ENCODE measurements at places on chromosomes 7 and 10. TPM values are rescaled to one million over a fixed set of nuclear protein-coding genes. Genes with fewer than 3 reads are reported as not detected.
A peak's percentile ranks its signal among the peaks of the same experiment; 100 is the strongest.

DNA sequence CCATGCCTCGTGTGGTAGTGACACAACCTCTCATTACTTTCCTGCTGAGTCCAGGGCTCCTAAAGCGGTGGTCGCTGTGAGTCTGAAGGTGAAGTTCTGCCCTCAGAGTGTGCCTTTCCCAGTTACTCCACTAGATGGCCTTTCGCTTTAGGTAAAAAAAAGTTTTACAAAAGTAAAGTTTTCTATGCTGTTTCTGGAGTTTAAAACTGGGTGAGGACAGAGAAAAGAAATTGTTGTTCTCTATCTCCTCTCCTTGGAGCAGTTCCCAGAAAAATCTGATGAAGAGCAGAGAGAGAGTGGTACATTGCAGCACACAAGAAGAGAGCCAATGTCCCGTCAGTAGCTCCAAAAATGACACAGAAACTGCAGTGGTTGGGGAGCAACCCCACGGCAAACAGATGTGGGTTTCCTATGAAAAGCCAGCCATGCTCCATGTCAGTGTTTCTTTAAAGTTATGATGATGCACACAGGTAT is 257.1 kb downstream of the GLI3 start:
- DNase-seq = no peak

DNA sequence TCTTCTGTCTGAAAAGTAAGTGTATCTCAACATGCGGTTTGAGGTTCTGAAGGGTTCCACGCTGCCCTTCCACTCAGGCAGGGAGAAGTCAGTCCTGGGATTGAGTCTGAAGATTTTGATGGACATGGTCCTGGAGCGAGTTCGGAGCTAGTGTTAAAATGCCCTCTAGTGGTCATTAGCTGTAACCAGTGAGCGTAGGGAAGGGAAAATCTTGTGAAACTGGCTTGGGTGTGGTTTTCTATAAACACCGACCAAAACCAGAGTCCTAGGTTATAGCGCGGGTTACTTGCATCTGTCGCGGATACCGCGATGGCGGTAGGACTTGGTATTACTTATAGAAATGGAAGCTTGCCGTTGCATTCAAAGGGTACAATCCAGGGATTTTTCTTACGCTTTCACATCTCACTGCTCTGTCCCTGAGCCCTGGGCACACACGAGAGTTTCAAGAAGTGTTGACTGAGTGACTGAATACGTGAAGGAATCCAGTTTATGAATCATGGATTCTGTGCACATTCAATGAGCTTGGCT is 348.2 kb upstream of the C7orf33 start:
- DNase-seq = peak; percentile 37

GRCh38 chr10:76274933-76275332 is 843.5 kb downstream of the LRMDA start:
- DNase-seq = no peak

DNA sequence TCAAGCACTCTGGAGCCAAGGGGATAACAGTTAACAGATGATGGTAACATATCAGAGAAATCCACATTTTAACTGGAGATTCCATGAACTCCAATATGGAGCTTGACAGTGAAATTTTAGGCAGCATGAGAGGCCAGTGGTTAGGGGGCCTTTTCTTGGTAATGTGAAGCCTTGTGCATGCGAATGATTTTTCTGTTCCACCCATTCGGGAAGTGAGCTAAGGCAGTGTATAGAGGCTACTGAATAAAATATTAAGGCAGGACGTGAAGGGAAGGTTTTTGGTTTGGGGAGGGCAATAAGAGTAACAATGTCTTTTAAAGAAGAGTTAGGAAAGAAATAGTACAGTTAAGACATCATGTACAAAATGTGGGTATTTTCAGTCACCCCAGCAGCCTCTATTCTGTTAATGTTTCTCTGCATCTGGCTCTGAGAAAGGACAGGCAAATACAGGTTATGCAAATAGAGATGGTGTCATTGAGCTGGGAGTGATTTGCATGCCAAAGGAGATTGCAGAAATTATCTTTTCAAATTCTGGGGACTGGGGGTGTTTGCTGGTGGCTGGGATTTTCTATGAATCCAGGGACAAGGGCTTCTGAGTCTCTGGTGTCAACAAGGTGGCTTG is 6.8 kb upstream of the TAS2R60 start:
- no peak for DNase-seq

- no peak for DNase-seq
These were observed 589.1 kb upstream of the GALNT17 start for GRCh38 chr7:70542750-70543376.

GRCh38 chr7:119010635-119011034 is 786.1 kb downstream of the ANKRD7 start:
- DNase-seq = no peak

DNA sequence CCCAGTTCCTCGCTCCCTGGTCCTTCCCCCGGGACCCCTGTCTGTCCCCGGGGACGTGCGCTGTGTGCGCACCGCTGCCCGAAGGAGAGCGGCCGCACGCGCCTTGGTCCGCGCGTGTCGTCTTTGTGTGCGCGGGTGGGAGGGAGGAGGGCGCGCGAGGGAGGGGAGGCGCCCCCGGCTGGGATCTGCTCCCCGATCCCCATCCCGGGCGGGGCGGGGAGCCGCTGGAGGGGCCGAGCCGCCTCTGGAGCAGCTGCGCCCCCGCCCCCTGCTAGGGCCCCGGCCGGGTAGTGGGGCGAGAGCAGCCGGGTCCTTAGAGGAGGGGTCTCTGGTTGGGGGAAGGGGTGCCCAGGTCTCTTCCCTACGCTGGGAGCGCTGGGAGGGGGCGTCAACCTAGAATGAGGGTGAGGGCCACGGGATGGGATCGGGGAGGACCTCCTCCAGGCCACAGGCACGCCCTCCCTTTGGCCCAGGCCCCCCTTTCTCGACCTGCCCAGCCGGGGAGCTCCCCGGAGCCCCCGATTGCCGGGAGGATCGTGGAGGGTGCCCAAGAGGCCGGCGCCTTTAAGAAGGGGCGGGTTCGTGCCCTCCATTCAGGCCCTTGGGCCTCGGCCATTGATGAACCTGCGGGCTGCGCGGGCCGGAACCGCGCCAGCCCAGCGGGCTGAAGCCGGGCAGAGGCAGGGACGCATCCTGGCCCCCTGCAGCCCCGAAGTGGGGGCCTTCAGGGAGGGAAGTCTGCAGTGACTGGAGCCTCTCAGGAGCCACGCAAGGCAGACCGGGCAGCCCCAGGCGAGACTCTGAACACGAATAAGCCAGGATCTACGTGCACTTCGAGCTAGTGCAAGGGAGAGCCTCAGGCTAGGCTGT is 678 bp downstream of the SH2B2 start:
- peak; percentile 88 for DNase-seq

GRCh38 chr7:2647594-2648172 is 15.9 kb downstream of the TTYH3 start:
- peak; percentile 72 for DNase-seq

- DNase-seq = peak; percentile 80
These were observed 1.5 kb downstream of the PTPN12 start for GRCh38 chr7:77538281-77539212.

DNA sequence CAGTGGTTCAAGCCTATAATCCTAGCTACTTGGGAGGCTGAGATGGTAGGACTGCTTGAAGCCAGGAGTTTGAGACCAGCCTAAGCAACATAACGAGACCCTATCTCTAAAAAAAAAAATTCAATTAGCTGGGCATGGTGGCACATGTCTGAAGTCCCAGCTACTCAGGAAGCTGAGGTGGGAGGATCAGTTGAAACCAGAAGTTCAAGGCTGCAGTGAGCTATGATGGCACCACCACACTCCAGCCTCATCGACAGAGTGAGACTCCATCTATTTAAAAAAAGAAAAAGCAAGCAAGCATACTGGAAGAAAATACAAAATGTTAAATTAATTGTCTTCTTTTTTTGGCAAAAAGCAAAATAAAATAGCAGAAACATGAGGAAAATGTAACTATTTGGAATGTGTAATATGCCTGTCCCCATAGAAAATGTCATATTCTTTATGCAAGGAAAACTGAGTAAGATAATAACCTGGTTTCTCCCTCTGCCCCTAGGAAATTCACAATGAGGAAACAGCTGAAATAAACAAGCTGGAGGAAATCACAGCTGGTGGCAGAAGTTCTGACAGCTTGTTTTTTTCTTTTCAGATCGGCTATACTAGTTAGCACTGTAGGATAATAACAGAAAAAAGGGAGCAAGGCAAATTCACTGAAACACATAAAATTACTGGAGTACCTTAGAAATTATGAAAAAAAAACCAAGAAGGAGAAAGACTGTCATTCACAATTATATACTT is 48.5 kb downstream of the HERPUD2 start:
- DNase-seq = no peak

GRCh38 chr7:76294344-76295024 is 8.0 kb upstream of the HSPB1 start:
- peak; percentile 94 for DNase-seq

DNA sequence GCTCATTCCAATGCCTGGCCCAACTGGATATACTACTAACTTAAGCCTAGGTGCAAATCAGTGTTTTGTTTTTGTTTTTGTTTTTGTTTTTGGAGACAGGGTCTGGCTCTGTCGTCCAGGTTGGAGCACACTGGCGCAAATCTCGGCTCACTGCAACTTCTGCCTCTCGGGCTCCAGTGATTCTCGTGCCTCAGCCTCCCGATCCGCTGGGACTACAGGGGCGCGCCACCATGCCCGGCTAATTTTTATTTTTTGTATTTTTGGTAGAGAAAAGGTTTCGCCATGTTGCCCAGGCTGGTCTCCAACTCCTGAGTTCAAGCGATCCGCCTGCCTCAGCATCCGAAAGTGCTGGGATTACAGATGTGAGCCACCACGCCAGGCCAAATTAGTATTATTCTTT is 1.6 kb downstream of the PPP3CB start:
- DNase-seq = no peak

SLC39A12 gene
- not detected for total RNA-seq

DNAJC1 gene
- total RNA-seq = 30.8 TPM

TRIL gene
- total RNA-seq = 2.8 TPM

TLX1 gene
- total RNA-seq = not detected

SMIM30 gene
- total RNA-seq = 30.2 TPM

All from upper lobe of left lung (tissue), 6 donors.